ENCODE measurements at places on chromosomes 11 and 22. TPM values are rescaled to one million over a fixed set of nuclear protein-coding genes. Genes with fewer than 3 reads are reported as not detected.
A peak's percentile ranks its signal among the peaks of the same experiment; 100 is the strongest.

HBG1 gene
- total RNA-seq, result not detected

GRCh38 chr11:125224391-125225021 lies 60.0 kb downstream of the PKNOX2 start:
- peak; percentile 52 for DNase-seq
- H3K4me3 ChIP-seq, result no peak overlapping the region
- H3K36me3 ChIP-seq, result no peaks in the 10 kb centered on the region
- H3K27me3 ChIP-seq, result no peaks in the 10 kb centered on the region
- H3K27ac ChIP-seq, result no peak overlapping the region

GRCh38 chr22:36465232-36466021 lies 16.0 kb downstream of the TXN2 start:
- H3K27me3 ChIP-seq, result peaks cover 3% of the 10 kb centered on the region
- H3K4me1 ChIP-seq, result peaks cover 11% of the 10 kb centered on the region
- H3K36me3 ChIP-seq, result peaks cover 4% of the 10 kb centered on the region
- no peak overlapping the region for H3K4me3 ChIP-seq
- H3K27ac ChIP-seq, result no peak overlapping the region

- H3K36me3 ChIP-seq, result peaks cover 8% of the 10 kb centered on the region
- no peak overlapping the region for H3K4me3 ChIP-seq
- peaks cover 4% of the 10 kb centered on the region for H3K27me3 ChIP-seq
- H3K27ac ChIP-seq, result no peak overlapping the region
These were observed 73.3 kb upstream of the SHANK2 start for GRCh38 chr11:71325418-71326327.

Data from glutamatergic neuron (in vitro differentiated cells).